ENCODE measurements at places on chromosomes 2 and 18.

DNA sequence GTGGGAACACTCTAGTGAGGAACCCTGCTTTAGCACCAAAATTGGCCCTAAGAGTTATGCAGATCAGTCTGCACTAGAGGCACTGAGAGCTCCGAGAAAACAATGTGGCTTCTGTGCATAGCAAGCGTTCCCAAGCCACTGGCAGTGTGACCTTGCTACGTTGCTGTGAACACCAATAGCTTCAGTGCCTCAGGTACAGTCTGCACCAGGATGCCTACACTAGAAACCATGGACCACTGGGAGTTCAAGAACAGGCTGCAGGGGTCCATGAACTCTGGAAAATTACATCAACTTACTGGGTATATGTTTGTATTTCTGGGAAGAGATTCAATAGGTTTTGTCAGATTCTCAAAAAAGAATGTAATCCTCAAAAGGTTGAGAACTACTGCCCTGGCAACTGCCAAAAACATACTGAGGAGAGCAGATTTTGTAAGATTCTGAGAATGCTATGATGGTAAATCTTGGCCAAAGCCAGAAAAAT lies 18.3 kb upstream of the SP3 start:
- DNase-seq: no peak

- no peak for DNase-seq
Measured at GRCh38 chr2:48251437-48252148, 278.4 kb upstream of the STON1 start.

GRCh38 chr2:218432676-218433365 lies 13.9 kb downstream of the VIL1 start:
- DNase-seq: no peak

GRCh38 chr2:198411936-198412335 lies 607.5 kb downstream of the PLCL1 start:
- no peak for DNase-seq

DNA sequence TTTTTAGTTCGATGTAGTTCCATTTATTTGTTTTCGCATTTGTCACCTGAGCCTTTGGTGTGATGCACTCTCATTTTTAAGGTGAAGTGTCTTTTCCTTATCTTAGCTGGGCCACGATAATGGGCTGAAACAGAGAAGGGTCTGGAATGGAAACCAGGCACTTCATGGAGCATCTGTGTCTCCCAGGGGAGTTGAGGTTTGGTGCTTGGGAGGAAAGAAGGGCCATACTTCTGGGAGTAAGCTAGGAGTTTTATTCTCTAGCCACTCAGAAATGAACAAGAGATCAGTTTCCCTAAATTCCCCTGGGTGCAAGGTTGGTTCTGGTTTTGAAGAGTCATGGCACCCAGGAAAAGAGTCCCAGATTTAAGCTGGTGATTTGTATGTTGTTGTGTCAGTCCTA lies 179.4 kb upstream of the CXCR4 start:
- DNase-seq: peak; percentile 22

DNA sequence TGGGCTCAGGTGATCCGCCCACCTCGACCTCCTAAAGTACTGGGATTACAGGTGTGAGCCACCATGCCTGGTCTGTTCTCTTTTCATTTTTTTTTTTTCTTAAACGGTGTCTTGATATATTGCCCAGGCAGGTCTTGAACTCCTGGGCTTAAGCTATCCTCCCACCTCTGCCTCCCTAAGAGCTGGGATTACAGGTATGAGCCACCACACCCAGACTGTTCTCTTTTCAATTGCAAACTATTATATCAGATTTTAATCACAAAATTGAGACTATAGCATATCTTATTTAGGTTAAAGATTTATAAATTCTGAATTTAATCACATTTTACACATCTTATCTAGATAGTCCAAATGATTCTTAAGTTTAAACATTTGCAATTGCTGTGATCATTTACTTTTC lies 15.5 kb upstream of the ACTR2 start:
- DNase-seq: no peak

- DNase-seq: no peak
Measured at GRCh38 chr18:76667603-76668002, 154.8 kb upstream of the ZNF236 start.

DNA sequence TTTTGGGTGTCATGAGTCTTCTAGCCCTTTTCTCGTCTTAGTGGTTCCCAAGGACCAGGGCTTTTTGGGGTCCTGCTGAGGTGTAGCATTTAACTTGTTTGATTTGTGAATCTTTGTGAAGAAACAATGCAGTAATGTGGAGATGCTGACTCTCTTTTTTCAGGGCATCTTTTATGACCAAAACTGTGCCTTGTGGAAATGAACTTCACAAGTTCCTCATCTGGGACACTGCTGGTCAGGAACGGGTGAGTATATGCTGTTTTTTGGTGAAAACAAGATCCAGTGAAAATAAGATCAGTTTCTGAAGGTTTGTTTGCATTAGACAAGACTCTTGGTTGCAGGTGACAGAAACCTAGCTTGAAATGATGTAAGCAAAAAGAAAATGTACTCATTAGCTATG lies 83.9 kb downstream of the RAB31 start:
- no peak for DNase-seq

GRCh38 chr2:15809404-15809803 lies 130.9 kb upstream of the MYCN start:
- no peak for DNase-seq

DNA sequence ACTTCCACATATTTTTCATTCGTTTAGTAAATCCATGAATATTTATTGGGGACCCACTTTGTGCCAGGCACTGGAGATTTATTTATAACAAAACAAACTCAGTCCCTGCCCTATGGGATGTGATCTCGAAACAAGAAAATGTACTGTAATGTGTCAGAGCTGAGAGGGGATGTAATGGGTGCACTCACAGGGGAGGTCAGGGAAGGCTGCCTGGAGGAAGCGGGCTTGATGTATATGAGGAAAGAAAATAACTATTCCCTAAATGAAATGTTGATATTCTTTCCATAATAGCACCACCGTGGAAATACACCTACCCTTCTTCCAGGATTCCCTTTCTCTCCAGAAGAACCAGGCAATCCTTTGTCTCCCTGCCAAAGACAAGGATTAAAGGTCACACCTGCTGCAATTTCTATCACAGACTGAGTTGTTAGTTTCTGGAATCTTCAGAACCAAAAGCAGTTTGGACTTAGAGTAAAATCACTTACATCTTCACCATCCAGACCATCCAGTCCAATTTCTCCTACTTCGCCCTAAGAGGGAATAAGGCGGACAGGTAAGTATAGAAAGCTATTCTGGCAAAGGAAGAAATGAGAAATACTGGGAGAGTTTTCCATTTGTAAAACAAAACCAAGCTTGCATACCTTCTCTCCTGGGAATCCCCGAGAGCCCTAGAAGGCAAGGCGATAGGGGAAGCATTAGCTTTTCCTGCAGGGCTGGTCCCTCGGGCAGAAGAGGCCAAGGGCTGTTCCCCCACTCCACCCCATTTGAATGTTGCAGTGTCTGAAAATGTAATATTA lies 55.0 kb downstream of the COL6A3 start:
- DNase-seq: no peak

- no peak for DNase-seq
Measured at GRCh38 chr18:24913507-24914170, 438.3 kb downstream of the ZNF521 start.

DNA sequence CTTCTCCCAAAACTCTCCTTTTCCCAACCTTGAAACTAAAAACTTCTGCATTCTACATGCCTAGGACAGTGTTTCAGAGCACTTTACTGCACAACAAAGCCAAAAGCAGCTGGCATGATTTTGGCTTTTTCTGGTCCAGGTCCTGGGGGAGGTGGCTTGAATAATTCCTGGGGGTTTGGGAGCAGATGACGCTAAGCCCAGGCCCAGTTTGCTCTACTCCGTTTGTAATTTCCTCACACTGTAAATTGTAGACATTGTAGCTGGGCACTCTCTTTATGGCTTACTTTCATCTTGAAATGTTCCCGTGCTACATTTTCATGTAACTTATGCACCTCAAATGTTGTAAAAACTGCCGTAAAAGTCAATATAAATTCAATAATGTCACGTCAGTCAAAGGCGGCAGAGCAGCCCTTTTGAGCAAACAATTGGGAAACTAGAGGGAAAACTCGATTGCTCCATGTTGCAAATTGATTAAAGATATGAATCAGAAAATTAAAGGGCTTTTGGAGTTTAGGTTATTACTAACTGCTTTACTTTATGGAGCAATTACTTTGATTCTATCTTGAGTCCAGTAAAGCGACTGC lies 373.2 kb upstream of the SLC14A2 start:
- no peak for DNase-seq

GRCh38 chr2:169393068-169393590 lies 30.8 kb upstream of the LRP2 start:
- DNase-seq: no peak

GRCh38 chr18:62730941-62731340 lies 15.6 kb downstream of the PHLPP1 start:
- DNase-seq: no peak

- no peak for DNase-seq
Measured at GRCh38 chr2:46486436-46486835, 7.1 kb downstream of the TMEM247 start.

- no peak for DNase-seq
Measured at GRCh38 chr2:5826979-5827655, 134.9 kb downstream of the SOX11 start.

DNA sequence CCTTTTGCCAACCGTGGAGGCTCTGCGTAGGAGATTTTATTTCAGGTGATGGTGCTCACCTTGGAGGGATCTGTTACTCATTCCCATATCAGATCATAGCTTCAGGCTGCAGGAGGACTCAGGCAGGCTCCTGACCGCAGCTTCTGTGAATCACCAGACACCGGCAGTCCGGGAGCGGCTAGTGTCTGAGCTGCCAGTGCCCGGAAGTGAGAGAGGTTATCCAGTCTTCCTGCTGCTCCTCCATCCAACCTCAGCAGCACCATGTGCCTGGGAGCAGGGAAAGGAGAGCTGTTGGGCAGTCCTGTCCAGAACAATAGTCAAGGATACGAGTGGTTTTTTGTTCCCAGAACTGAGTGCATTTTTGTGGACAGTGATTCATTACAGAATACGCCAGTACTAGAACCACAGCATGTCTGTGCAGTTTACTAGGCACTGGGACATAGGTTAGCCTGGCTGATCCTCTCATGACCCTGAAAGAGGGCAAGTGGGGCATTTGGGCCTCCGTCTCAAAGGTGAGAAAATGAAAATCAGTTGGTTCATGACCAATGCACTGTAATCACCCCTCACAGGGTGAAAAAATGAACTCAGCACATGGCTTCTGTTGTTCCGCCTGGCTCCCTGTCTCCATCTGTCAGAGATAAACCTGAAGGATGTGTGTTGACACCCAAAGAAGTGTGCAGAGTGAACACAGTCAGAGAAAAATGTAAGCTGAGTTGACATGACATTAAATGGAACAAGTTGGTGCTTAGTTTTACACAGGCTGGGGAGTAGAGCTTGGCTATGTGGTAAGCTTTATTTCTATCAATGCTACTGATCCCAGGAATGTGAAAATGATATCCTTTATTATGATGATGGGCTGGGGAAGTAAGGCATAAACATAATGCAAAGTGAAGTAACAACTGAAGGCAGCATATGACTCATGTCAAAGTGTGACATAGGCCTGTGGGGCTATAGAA lies 12.2 kb downstream of the FHOD3 start:
- no peak for DNase-seq

- DNase-seq: peak; percentile 47
Measured at GRCh38 chr2:208489687-208490086, 83.1 kb downstream of the PTH2R start.

GRCh38 chr2:29295845-29296244 lies 180.6 kb downstream of the CLIP4 start:
- DNase-seq: no peak

- DNase-seq: no peak
Measured at GRCh38 chr2:228700638-228701037, 519.2 kb upstream of the SPHKAP start.

DNA sequence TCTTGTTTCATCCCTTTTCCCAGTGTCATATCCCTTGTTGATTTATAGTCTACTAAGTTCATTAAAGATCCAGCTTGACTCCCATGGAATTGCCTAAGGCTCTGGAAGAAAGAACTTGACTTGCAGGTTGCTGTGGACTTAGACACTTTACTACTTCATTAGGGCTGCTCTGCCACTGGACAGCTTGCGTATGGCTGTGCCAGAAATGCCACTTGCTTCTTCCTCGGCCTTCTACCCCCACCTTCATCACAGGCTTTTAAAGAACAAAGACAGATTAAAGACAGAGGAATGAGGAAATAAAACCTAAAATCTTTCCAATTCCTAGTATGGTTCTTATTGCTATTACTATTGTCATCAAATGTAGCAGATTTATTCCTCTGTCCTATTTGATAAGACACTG lies 591.7 kb downstream of the BCL11A start:
- DNase-seq: no peak

GRCh38 chr2:197606180-197606579 lies 69.2 kb downstream of the RFTN2 start:
- no peak for DNase-seq

GRCh38 chr2:220001751-220002150 lies 374.3 kb downstream of the SLC4A3 start:
- no peak for DNase-seq

- DNase-seq: no peak
Measured at GRCh38 chr18:35511833-35512232, 14.1 kb upstream of the INO80C start.

DNA sequence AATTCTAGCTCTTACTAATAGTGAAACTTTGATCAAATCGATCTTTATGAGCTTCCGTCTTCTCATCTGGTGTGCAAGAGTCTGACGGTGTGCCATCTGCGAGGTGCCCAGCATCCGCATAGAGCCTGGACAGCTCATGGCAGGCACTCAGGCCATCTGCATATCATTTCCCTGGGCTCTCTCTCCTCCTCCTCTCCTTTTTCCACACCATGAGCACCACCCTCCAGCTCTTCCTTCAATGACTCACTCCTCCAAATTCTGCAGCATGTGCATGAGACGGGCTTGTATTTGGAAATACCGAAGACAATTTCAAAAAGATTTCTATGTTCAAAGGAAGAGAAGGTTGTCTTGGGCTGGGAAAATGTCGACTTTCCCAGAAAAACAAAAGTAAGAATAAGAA lies 161.1 kb downstream of the CCBE1 start:
- no peak for DNase-seq

- no peak for DNase-seq
Measured at GRCh38 chr2:7765236-7765635, 848.0 kb downstream of the RNF144A start.

DNA sequence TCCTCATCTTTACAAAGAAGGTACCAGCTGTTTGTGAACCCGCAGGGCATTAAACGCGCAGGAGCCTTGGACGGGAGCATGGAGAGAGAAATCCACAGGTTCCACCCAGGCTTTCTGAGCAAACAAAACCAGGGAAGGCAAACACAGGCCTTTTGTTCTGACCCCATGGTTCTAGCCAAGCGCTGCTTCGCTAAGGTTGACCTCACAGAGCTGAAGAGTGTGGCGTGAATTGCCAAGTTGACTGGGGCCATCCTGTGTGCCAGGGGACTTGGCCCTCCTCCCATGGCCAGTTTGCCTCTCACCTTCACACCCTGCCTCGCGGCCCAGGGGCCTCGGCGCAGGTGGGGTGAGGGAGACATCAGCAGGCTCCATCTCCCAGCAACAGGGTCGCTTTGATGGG lies 74.1 kb downstream of the VAPA start:
- no peak for DNase-seq

Data from NCI-H187 treated with DMSO at 0.1 percent for 48 hours (cell line).